HepG2 (cell line): ENCODE measurements at places on chromosomes 12 and 14.

DNA sequence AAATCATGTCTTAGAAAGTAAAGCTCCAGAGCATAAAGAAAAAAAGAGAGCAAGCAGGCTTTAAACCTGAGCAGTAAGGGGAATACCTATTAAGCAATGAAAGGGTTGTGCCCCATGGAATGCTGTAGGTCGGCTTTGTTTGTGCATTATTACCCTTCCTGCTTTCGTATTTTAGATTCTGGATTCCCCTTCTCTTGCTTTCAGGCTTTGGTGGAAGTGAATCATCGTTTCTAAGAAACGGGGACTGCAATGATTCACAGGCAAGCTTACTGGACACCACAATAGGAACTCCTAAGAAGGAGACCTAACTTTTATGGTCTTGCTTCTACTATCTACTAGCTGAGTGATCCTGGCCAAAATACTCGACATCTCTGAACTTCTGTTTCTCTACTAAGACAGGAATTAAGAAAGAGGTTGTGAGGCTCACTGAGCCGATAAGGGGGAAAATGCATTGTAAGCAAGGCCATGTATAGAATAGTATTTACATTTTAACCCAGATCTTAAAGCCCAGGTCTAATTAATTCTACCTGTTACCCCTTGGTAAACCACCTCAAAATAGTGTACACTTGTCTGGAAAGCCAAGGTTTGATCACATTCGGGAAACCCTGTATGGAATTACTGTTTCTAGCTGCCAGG is 1.2 kb upstream of the BMAL2 start:
- no peaks in the 10 kb centered on the region for H3K27me3 ChIP-seq
- no peaks in the 10 kb centered on the region for H3K36me3 ChIP-seq
- peak; percentile 35 for DNase-seq
- H3K4me3 ChIP-seq, result no peak overlapping the region
- H3K4me1 ChIP-seq, result peaks cover 42% of the 10 kb centered on the region
- H3K27ac ChIP-seq, result no peak overlapping the region

GRCh38 chr12:130764475-130765185 is 48.5 kb upstream of the RIMBP2 start:
- H3K4me3 ChIP-seq, result no peak overlapping the region
- H3K4me1 ChIP-seq, result peaks cover 7% of the 10 kb centered on the region
- DNase-seq, result no peak
- H3K36me3 ChIP-seq, result no peaks in the 10 kb centered on the region
- H3K27me3 ChIP-seq, result peaks cover 3% of the 10 kb centered on the region

- DNase-seq, result no peak
- H3K27ac ChIP-seq, result no peak overlapping the region
- H3K36me3 ChIP-seq, result 0 out of 2 replicates have a peak, but pooled peaks cover 1% of the 10 kb centered on the region
- no peaks in the 10 kb centered on the region for H3K4me1 ChIP-seq
- no peak overlapping the region for H3K4me3 ChIP-seq
- H3K27me3 ChIP-seq, result no peaks in the 10 kb centered on the region
Observed at GRCh38 chr12:45756666-45757065, 27.2 kb downstream of the ARID2 start.

GRCh38 chr14:34691206-34691605 is 23.2 kb downstream of the CFL2 start:
- DNase-seq, result no peak
- no peak overlapping the region for H3K4me3 ChIP-seq
- H3K27ac ChIP-seq, result no peak overlapping the region
- peaks cover 84% of the 10 kb centered on the region for H3K4me1 ChIP-seq
- no peaks in the 10 kb centered on the region for H3K27me3 ChIP-seq

DNA sequence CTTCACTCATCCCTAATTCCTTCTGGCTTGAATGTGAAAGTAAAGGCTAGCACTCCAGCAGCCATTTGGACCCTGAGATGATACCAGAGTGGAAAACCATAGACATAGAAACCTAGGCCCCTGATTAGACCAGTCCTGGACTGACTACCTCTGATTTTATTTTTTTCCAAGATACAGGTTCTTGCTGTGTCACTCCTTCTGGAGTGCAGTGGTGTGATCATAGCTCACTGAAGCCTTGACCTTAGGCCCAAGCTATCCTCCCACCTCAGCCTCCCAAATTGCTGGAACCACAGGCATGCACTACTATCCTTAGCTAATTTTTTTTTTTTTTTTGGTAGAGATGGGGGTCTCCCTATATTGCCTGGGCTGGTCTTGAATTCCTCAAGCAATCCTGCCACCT is 74.4 kb upstream of the STAC3 start:
- H3K4me1 ChIP-seq, result no peaks in the 10 kb centered on the region
- no peak for DNase-seq
- H3K4me3 ChIP-seq, result no peak overlapping the region
- no peak overlapping the region for H3K27ac ChIP-seq

DNA sequence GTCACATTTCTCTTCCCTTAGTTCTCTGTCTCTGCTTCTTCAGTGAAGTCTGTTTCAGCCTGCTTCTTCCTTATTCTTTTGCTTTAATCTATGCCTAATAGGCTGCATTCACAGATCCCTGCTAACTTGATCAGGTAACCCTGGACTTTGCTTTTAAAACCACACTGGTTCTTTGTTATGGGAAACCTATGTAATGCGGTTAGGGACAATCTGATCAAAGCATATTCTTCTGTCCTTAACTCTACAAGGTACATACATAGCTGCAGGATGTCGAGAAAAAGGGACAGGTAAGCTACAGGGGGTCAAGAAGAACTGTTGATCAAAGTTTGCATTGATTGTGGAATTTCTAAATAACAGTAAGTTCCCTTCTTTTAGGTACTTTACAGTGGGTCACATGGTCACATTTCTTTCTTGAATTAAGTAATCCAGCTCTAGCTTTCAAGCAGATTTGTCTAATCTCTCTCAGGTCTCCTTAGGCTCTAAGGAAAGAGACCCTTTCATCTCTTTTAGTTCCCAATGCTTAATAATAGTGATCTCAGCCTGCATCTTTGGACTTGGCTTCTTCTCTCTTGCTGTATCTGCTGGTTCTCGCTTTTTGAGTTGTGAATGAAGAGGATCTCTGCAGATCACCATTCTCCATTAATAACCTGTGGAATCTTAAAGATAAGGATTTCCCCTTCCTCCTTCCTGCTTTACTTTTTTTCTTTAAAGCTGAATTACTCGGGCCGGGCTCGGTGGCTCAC is 3.8 kb downstream of the COPZ1 start:
- DNase-seq, result peak; percentile 95
- H3K27me3 ChIP-seq, result no peaks in the 10 kb centered on the region
- peak overlapping the region; percentile 38 for H3K4me3 ChIP-seq
- H3K36me3 ChIP-seq, result peaks cover 1% of the 10 kb centered on the region; the same call in 1 of the 2 replicates
- H3K4me1 ChIP-seq, result peaks cover 71% of the 10 kb centered on the region
